ENCODE measurements at places on chromosomes 11 and 22. TPM values are rescaled to one million over a fixed set of nuclear protein-coding genes. Genes with fewer than 3 reads are reported as not detected.

- no peak for DNase-seq
Measured at GRCh38 chr11:12330485-12331231, 46.7 kb upstream of the PARVA start.

GRCh38 chr22:29138556-29139305, 65.9 kb downstream of the KREMEN1 start:
- DNase-seq, result no peak

- peak; percentile 45 for DNase-seq
Measured at GRCh38 chr11:45332276-45332934, 46.3 kb upstream of the SYT13 start.

The KCNQ1 gene
- total RNA-seq, result not detected

DNA sequence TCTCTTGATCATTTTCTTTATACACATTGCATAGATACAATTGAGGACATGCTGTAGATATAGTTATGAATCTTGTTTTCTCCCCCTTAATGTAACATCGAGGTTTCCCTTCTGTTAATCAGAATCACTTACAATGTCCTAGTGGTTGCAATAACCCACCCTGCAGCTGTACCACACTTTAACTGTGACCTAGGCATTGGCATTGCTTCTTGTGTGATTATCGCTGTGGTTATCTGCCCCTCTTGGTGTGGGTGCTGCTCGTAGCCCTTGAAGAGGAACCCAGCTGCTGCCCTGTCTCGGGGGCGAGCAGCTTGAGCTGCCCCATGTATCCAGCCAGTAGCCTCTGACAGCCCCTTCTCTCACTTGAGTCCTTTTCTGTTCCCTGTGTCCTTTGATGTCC, 1.5 kb downstream of the DGAT2 start:
- no peak for DNase-seq

The MAJIN gene
- total RNA-seq, result not detected

The VPS37C gene
- 4.4 TPM for total RNA-seq

All from lung microvascular endothelial cell (primary cell).